Vagina (tissue), 2 donors: ENCODE measurements at places on chromosomes 16 and 17. TPM values are rescaled to one million over a fixed set of nuclear protein-coding genes. Genes with fewer than 3 reads are reported as not detected.

DNA sequence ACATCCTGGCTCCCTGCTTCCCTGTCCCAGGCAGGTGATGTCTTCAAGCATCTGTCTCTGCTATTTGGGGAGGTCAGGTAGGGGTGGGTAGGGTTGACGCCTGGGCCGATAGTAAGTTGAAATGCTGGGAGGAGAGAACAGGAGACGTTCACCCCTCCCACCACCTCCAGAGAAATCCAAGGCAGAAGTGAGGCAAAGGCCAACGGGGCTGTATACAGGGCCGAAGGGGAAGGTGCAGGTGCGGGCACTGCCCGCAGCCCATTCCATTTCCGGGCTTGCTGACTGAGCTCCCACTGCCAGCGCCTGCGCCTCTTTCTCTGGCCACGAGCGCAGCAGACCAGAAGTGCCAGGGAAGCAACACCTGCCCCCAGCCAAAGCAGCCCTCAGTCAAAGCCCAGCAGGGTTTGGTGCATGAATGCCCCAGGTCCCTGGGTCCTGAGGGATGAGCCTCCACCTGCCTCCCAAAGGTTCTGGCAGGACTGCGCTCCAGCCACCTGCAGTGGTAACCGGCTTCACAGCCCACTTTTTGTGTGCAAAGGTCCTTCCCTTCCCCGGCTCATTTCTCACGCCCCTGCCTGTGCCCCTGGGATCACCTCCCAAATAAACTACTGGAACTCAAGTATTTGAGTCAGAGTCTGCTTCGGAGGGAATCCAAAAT is 127.6 kb upstream of the TNRC6C start:
- no peak for DNase-seq

Gene EPX
- total RNA-seq = not detected

GRCh38 chr16:85751698-85752501 is 1.0 kb upstream of the C16orf74 start:
- no peak for DNase-seq

DNA sequence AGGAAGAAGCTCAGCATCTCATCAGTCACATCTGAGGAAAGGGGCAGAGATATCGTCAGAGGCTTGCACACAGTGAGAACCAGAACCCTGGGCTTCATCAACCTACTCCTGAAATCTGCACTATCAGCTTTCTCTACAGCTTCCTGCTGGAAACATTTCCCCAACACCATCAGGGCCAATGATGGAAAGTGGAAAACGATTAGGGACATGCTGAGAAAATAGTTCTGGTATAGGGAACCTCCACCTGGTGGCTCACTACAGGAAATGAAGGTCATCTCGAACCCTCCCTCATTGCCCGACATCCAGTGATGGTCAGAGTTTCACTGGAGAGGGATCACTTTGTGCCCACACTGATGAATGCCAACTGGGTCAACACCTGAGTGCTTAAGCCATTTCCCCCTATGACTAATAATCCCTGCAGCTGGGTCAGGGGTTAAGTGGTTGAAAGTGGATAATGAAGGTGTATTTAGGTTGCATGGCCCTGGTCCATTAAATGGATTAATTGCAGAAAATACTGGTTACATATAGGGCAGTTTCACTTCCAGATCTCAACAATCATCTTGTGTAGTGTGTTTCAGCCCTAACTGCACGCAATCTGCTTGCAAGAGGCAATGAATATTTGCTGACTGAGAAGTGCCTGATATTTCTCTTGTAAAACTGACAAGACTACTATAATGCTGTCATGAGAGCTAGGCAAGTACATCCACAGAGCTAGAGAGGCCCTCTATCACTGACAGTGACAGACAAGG is 43.1 kb upstream of the GSG1L start:
- DNase-seq = no peak

Gene KRT222
- total RNA-seq = not detected

- no peak for DNase-seq
Observed at GRCh38 chr17:77145612-77146245, 5.0 kb downstream of the SEC14L1 start.

Gene SERPINF2
- 23.8 TPM for total RNA-seq

Gene PRCD
- 21.4 TPM for total RNA-seq

DNA sequence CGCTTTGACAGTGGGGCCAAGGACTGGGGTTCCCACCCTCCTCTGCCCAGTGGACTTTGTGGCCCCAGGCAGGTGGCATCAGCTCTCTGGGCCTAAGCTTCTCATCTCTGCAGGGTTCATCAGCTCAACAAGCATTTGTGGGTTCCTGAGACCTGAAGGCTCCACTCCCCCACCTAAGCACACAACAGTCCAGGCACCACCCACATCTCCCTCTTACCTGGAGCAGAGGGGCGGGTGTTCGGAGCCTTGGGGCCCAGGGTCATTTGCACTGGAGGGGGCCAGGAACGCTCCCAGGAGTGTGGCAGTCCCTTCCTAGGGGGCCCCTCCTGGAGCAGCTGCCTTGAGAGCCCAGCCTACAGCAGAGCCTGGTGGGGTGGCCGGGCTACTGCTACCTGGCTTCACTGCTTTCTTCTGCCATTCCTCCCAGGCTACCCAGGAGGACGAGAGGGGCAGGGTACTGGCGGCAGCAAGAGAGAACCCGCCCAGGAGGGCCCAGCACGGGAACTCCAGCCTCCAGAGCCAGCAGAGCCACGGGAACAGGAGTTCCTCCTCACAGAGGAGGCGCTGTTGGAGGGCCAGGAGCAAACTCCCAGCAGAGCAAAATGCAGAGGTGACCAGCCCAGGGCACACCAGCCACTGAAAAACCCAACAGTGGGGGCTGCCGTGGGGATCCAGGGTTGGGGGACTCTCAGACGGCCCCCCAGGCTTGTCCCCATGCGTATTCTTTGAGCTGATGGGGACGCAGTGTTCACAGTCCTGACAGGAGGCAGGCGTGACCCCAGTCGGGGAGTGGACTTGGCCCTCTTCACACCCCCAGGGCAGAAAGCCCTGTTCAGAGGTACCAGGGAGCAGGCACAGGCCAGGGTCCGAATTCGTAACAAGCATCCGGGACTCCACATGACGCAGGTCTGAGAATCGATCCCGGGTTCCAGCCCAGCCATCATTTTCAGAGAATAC is 35.1 kb upstream of the SLC38A10 start:
- DNase-seq = no peak

Gene KRT12
- total RNA-seq = not detected

DNA sequence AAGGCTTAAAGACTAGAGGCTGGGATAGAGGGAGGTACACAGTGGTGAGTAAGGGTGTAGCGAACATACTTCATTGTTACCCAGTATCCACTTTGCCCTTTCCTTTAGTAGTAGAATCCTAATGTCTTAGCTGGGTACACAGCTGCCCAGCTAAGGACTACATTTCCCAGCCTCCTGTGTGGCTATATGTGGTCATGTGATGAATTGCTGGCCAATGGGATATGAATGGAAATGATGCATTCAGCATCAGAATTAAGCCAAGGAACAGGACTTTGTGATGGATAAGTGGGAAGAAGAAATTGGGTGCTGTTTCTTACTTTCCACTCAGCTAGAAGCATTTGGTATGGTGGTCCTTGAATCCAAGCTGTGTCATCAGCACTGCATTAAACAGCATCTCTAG is 55.9 kb downstream of the FOXL1 start:
- DNase-seq = no peak

DNA sequence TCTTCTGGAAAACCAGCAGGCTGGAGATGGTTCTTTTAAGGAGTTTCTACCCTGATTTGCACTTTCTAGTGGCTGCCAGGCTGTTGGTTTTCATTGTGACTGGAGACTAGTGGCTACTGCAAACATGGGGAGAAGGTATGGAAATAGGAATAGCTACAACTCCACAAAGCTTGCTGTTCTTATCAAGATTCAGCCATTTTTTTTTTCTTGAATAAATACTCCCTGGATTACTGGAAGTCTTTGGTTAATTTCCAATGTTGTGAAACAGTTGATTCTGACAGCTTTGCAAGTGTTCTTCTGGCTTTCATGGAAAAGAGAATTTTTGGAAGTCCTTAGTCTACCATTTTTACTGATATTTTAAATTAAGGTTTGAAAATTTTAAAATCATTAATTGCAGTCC is 277.7 kb downstream of the HS3ST3A1 start:
- no peak for DNase-seq

DNA sequence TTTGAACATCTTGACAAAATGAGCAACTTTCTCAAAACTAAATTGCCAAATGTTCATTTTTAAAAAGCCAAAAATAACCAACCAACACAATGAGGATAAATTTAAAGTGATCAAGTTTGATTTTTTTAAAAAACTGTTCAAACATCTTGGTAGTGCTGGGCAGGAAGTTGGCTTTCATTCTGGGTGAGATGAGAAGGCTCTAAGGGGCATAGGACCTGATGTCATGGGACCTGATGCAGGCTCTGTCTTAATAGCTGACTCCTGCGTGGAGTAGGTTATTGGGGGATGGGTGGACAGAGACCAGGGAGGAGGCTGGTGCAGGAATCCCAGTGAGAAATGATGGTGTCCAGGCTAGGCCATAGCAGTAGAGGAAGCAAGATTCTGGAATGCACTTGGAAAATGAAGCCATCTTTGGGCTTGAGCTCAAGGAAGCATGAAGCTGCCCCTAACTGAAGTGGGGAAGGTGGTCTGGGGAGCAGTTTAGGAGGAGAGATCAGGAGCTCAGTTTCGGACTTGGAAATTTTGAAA is 20.4 kb downstream of the NLRC5 start:
- DNase-seq = no peak

- DNase-seq = no peak
Observed at GRCh38 chr16:53848277-53848942, 144.5 kb downstream of the FTO start.

GRCh38 chr17:56995766-56996165 is 17.8 kb downstream of the SCPEP1 start:
- no peak for DNase-seq

- no peak for DNase-seq
Observed at GRCh38 chr16:11260596-11260966, 4.6 kb upstream of the SOCS1 start.

- no peak for DNase-seq
Observed at GRCh38 chr17:64420143-64420670, 28.7 kb upstream of the MILR1 start.

Gene TEDC2
- total RNA-seq = 2.5 TPM

Gene YPEL2
- total RNA-seq = 16.7 TPM

Gene GJC1
- total RNA-seq = 10.1 TPM
